Right kidney (tissue), 9 donors: ENCODE measurements at places on chromosomes 3 and 15.

DNA sequence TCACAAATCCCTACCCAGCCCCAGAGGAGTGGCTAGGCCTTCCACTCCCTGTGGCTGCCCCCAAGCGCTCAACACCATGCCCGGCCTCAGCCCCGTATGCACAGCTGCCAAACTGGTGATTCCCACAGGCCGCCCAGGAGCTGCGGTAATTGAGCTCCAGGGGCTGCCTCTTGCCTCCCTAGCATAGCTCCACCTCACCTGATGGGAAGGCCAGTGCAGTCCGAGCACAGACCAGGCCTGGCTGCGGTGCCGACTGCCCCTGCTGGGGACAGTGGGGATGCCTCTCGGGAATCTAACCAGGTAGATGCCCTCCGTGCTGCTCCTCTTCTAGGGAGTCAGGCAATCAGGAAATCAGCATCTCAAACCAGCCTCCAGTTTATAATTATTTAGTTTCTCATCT, 25.9 kb downstream of the SCN5A start:
- no peak for DNase-seq

GRCh38 chr3:190101320-190102011, 19.2 kb downstream of the P3H2 start:
- DNase-seq = peak; percentile 35

GRCh38 chr15:68228143-68228970, 1.2 kb downstream of the CLN6 start:
- no peak for DNase-seq

DNA sequence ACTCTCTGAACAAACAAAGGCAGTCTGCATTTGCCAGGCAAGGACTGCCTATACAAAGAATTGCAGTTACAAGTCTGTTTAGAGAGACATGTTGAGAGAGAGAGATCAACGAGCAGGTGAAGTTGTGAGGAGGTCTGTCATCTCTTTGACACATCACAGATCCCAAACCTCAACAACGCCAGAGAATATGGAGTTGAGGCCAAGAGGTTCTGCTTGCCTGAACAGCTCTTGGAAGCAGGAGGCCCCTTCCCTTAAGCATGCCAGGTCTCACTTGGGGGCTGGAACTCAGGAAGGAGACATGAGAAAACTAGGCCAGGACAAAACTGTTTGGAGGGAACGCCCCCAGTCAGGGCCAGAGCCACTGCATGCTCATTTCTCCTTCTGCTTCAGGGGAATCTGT, 22.3 kb upstream of the MUSTN1 start:
- no peak for DNase-seq

DNA sequence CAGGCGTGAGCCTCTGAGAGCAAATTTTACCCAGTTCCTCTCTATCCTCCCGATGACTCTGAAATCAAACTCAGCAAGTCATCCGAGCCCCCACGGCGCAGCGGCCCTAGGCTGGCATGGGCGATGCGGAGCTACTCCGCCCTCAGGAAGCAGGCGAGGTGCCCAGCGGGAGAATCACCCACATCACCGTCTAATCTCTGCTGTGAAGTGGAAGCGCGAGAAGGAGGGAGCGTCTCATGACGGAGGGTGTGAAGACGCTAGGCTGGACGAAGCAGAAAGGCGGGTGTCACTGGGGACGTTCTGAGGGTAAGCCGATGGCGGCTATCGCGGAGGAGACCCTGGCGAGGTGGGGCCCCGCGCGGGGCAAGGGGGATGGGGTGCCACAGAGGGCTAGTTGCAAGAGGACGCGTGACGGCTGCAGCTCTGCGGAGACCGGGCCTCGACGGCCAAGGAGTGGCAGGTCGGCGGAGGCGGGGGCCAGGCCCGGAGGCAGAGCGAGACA, 9.1 kb upstream of the GNAI2 start:
- peak; percentile 84 for DNase-seq

GRCh38 chr15:77753281-77753873, 120.7 kb upstream of the LINGO1 start:
- DNase-seq = peak; percentile 31

- no peak for DNase-seq
These were observed 32.9 kb upstream of the CYP11A1 start for GRCh38 chr15:74400313-74400860.

DNA sequence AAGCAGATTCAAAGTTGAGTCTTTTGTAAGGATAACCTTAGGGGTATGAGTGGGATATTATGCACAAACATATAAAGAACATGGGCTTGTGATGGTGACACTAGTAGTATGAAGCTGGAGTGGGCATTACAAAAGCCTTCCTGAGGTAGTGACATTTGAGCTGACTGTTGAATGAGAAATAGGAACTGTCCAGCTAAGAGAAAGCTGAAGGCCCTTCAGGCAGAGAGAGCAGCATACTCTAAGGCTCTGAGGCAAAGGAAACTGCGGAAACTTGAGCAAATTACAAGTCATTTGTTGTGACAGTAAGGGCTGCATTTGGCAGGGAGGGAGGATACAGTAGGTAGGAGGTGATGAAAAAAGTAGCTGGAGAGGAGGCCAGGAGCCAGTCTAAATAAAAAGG, 190.7 kb upstream of the CD96 start:
- DNase-seq = no peak

GRCh38 chr3:163538387-163538786, 1539.9 kb downstream of the SI start:
- no peak for DNase-seq

DNA sequence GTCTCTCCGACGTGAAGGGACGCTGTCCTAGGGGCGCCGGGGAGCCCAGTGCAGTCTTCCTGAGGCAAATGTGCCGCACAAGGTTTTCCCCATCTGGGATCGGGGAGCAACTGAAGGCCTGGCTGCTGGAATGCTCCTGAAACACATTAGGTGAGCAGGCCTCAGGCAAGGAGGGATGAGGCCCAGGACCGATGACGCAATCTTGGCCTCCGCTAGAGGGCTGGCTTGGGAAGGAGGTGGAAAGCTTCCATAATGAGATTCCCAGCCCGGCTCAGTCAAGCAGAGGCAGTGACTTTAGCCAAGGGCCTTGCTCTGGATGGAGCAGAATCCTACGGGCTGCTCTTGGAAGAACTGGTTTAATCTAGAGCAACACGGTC, 50.8 kb downstream of the CPN2 start:
- DNase-seq = no peak

GRCh38 chr3:134231131-134231530, 19.5 kb downstream of the RYK start:
- no peak for DNase-seq

DNA sequence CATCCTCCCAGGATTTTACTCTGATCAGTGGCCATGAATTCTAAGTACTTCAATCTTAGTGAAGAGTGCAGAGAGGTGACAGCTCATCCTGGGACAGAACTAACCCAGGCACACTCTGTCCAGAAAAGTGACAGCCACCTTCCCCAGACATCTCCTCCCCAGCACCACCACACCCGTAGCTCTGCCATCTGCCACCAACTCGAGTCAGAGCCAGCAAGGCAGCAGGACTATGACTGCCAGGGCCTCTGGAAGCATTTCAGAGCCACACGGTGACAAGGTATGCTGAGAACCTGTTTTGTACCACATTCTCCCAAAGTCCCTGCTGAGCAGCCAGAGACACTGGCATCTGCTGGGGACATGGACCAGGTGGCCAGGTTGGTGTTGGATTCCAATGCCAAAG, 71.0 kb downstream of the NTRK3 start:
- DNase-seq = no peak

GRCh38 chr15:33027306-33028035, 167.0 kb downstream of the FMN1 start:
- no peak for DNase-seq

DNA sequence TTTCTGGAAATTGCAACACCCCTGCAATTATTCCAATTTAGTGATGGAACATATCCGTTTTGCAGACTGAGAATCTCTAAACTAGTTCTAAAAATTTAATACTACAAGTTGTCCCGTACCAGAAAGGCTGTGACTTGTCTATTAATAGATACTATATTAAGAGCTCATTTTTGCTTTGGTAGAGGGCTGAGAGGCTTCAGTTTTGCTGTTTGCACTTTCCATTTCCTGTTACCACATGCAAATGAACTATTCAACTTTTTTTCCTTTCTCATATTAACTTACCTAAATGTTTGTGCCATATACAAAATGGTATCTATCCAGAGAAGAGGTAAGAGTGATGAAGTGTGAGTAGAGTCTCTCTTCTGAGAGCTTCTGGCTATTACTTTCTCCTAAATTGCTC, 101.5 kb upstream of the CRBN start:
- DNase-seq = no peak

DNA sequence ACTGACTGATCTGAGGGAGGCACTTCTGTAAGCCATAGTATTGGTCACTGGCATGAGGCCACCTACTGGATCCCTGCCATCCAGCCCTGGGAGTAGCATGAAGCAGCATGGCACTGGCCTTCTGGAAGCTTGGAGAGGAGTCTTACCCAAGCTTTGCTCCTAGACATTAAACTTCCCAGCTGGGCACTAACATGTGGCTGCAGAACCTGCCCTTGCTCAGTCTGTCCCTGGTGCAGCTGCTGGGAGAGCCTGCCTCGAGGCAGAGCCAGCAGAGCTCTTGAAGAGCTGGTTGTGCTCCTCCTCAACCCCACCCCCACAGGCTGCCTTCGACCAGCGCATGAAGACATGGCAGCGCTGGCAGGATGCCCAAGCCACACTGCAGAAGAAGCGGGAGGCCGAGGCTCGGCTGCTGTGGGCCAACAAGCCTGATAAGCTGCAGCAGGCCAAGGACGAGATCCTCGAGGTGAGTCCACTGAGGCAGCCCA, 17.1 kb upstream of the SNX22 start:
- no peak for DNase-seq

GRCh38 chr3:112761062-112761638, 85.5 kb downstream of the CD200R1L start:
- DNase-seq = no peak

GRCh38 chr3:123330441-123330991, 118.4 kb downstream of the ADCY5 start:
- DNase-seq = no peak

DNA sequence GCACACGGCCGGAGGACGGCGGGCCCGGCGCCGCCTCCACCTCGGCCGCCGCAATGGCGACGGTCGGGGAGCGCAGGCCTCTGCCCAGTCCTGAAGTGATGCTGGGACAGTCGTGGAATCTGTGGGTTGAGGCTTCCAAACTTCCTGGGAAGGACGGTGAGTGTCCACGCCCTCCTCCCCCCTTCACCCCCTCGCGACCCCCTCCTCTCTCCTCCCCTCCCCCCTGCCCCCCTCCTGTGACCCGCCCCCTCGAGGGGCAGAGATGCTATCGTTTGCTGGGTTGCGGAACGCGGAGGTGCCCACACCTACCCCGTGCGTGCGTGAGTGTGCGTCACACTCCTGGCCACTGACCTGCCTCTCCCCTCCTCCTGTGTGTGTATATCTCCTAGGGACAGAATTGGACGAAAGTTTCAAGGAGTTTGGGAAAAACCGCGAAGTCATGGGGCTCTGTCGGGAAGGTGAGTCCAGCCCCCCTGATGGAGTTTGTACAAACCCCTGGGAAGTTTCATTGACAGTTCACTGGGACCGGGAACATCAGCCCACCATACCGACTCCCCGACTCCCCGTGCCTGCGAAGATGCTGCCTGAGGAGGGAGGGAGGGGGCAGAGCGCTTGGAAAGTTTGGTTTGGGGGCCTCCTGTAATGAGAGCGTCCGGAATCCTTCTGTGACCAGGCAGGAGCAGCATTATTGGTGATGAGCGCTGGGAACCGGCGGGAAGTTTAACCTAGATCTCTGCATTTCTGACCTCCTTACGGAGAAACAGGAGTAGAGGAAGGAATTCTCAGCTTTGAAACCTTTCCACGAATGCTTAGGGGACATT, 795 bp upstream of the SCAANT1 start:
- peak; percentile 68 for DNase-seq

GRCh38 chr15:68055224-68055705, 1.1 kb downstream of the PIAS1 start:
- DNase-seq = no peak

DNA sequence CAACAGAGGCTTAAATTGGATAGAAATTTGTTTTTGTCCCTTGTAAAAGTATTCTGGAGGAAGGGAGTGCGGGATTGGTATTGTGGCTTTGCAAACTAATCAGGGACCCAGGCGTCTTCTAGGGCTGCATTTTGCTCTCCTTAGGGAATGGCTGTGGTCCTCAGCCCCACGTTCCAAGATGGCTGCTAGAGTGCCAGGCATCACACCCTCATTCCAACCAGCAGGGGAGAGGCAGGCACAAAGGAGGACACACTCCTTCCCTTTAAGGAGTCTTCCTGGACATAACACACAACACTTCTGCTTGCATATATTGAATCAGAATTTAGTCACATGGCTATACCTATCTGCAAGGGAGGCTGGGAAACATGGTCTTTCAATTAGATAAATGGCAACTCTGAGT, 174.5 kb upstream of the LYSMD4 start:
- no peak for DNase-seq

- DNase-seq = no peak
These were observed 32.0 kb downstream of the RUVBL1 start for GRCh38 chr3:128091586-128091985.

DNA sequence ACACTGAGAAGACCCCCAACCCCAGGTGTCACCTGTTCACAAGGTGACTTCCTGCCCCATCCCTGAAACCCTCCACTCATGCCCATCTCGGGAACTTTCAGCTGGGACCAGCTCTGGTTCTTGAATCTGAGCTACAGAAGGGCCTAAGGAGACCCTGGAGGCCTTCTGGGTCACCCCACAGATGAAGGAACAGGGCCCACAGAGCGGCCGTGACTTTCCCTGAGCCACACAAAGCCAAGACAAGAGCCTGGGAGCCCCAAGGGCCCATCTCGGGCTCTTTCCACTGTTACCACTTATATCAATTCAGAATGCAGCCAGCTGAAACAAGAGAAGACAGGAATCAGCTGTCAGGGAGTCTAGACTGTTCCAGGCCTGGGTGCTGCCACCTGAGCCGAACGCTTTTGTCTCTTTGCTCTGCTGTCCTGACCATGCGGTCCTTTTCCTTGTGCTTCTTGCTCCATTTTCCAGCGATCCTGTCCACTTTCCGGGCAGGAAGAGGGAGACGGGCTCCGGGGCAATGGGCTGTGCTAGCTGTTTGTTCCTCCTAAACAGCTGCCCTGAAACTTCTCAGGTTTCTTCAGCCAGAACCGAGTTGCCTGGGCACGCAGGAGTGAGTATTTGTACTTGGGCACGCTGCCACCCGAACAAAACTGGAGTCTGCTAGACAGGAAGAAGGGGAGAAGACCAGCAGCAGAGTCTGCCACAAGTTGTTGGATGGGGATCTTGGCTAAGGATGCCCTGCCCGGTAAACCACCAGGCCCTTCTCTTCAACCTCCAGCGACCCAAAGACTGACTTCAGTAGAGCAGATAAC, 28.0 kb upstream of the PIGZ start:
- no peak for DNase-seq

GRCh38 chr3:174495311-174495710, 363.8 kb upstream of the NAALADL2 start:
- DNase-seq = no peak
